Effector memory CD8-positive, alpha-beta T cell (primary cell): ENCODE measurements at places on chromosomes 6 and 20.

DNA sequence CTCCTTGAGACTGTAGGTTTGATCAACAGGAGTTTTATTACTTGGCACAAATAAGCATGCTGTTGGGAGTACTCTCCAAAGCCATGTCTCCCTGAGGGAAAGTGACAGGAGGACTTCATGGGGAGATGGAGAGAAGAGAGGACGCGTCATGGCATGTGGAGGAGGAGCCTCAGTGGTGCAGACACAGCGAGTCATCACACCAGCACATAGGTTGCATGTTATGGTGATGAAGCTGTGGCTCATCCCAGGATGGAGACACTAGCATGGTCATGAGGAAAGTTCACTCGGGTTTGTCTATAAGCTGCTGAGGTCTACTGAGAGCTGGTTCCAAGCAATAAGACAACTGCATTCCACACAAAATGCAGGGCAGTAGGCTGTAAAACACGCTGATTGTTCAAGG, 13.2 kb upstream of the SSTR4 start:
- no peak for DNase-seq

DNA sequence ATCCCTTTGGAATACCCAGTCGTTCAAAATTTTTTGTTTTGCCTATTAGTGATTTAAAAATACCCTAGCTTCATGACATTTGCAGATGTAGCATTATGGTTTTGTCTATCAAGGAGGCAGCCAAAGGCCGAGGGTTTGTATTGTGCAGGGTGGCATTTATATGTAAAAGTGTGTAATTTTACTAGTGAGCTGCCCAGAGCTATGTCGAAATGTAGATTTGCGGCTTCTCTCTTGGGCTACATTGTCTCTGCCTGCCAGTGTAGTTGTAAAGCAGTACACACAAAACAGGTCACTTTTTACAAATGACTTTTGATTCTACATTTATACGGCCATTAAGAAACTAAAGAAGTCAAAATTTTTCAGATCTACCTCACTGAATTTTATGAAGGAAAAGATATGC, 87.7 kb downstream of the TSHZ2 start:
- no peak for DNase-seq

GRCh38 chr6:115643762-115644161, 416.9 kb downstream of the FRK start:
- DNase-seq: no peak

DNA sequence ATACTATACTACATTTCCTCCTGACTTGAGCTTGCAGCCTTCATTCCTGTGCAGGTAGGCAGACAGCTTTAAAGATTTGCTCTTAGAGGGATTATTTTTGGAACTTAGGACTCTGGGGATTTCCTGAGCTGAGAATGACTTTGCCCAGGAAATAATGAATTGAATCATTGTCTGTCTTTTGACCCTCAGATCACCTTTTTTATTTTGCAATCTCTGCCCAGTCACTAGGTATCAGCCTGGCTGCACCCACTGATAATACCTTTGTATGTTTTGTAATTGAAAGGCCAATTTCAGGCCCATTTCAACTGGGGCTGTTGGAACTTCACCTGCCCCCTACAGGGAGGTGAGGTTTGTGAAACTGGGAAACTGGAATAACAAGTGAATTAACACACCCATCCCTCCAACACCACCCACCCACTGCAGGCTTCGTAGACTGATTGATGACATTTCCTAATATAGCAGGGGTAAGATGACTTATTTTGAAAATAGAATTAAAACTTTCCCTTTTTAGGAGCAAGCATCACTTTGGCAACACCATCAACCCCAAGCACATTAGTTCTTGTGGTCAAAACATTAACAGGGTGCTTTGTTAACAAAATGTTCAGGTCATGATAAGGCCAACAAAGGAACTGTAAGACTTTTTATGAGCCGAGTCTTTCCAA, 157.1 kb upstream of the CENPW start:
- DNase-seq: no peak

DNA sequence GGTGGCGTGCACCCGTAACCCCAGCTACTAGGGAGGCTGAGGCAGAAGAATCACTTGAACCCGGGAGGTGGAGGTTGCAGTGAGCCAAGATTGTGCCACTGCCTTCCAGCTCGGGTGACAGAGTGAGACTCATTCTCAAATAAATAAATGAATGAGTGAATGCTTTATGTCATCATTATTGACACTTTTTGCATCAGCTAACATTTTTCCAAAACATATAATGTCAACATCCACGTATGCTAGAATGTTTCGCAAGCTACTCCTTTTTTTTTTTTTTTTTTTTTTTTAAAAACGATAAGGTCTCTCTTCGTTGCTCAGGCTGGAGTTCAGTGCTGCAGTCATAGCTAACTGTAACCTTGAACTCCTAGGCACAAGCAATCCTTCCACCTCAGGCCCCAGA, 72.2 kb downstream of the SENP6 start:
- no peak for DNase-seq

DNA sequence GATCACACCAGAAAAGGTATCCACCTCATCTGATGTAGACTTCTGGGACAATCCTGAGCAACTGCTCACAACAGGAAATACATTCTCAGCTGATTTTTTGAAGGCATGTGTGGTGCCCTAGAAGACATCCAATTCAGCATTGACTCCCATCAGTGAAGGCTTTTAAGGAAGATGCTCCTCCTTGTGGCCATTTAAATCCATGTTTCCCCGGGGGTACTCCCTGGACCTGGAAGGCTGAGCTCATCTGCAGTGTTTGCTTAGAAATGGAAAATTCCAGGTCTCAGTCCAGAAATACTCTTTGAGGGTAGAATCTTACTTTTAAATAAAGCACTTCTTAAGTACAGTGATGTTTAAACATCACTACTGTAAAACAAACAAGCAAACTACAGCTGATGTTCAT, 195.5 kb upstream of the PDE10A start:
- no peak for DNase-seq

DNA sequence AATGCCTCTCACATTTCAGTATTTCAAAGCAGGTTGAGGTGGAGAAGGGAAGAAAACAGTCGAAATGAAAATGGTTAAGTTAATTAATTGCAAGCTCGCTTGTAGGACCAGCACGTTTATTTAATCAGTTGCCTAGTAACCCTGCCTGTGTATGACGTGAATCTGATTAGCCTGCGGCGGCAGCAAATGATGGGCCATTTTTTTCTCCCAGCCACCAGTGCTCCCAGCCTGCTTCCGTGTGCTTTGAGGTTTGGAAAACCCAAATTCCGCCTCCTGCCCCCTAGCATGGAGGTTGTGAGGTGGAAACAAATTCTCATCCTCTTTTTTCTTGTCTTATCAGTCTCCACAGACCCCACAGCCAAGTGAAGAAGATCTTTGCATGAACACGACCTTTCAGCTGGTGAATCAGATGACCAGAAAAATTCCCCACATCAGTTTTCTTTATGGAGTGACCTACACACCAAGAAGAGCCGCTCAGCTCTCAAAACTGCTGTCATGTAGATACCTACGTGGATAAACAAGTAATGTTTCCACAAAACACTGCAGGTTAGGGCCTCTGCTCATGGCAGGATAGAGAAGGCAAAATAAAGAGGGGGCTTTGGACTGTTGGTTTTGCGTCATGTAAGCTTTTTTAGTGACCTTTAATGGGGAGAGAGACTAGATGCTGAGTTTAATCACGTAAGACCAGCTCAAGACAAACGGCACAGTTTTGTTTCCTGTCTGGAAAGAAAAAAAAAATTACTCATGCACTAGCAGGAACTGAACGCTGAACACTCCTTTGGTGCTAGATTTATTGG, 572.9 kb upstream of the NOX3 start:
- DNase-seq: no peak

DNA sequence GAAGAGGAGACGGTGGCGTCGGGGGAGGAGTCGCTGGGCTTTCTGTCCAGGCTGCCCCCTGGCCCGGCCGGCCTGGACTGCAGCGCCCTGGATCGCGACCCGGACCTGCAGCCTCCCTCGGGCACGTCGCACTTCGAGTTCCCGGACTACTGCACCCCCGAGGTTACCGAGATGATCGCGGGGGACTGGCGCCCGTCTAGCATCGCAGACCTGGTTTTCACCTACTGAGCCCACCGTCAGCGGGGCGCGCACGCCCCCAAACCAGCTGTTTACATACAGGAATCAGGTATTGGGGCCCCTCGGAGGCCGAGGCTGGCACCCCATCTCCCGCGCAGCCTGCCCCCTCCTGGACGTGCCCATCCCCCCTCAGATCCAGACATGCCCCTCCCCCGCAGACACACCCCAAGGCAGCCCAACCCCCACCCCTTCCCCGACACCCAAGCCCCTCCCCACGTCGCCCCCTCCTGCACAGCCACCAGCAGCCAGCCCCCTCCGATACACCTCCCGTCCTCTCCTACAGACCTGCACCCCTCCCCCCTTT, 1.4 kb downstream of the SOX12 start:
- DNase-seq: no peak

GRCh38 chr6:17311595-17312311, 30.6 kb downstream of the RBM24 start:
- no peak for DNase-seq

DNA sequence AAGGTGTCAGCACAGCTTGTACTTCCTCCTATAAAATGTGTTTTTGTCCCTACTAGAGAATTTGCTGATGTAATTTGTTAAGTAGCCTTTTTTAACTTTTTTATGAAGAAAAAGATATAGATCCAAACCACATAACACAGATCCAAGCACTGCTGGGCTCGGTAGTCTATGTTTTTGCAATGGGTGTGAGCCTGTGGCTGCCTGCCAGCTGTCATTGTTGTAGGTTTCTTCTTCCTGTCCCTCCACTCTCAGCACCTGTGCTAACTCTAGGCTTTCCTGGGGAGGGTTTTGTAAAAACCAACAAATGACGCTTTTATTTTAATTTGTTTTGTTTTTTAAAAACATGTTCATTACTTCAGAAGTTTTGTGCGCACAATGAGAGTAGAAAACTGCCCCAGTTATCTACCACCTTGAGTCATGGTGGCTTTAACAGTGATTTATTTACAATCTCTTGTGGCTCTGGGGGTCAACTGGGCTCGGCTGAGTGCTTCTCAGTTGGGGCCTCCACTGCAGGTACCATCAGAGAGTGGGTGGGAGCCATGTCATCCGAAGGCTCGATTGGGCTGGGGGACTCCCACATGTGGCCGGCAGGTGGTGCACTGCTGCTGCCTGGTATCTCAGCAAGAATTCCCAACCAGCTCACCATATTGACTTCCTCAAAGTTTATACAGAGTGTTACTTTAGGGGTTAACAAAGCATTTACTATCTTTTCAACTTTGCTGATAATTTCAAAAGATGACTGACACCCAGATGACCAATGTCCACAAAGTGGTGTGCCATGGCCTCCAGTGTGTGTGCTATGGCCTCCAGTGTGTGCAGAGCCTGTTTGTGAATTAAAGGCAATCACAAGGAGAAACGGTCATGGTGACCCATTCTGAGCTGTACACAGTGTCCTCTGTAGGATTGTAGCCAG, 3.0 kb upstream of the CCR6 start:
- DNase-seq: peak; percentile 65

DNA sequence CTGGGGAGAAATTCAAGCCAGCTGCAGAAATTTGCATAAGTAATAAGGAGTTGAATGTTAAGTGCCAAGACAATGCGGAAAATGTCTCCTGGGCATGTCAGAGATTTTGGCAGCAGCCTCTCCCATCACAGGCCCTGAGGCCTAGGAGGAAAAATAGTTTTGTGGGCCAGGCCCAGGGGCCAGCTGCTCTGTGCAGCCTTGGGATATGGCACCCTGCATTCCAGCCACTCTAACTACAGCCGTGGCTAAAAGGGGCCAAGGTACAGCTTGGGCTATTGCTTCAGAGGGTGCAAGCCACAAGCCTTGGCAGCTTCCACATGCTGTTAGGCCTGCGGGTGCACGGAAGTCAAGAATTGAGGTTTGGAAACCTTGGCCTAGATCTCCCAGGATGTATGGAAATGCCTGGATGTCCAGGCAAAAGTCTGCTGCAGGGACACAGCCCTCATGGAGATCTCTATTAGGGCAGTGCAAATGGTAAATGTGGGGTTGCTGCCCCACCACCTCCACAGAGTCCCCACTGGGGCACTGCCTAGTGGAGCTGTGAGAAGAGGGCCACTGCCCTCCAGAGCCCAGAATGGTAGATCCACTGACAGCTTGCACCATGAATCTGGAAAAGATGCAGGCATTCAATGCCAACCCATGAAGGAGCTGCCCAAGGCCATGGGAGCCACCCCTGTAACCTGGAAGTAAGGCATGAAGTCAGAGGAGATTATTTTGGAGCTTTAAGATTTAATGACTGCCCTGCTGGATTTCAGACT, 126.5 kb downstream of the DTNBP1 start:
- no peak for DNase-seq

GRCh38 chr6:78947962-78948361, 80.6 kb downstream of the IRAK1BP1 start:
- DNase-seq: no peak

- DNase-seq: peak; percentile 94
These were observed at the start of the genes LOC128125822 and PTP4A1 for GRCh38 chr6:63572044-63572746. LOC128125822 (plus strand) TSS chr6:63572480. PTP4A1 (plus strand) TSS chr6:63572480; CDS start chr6:63576881, 4,401 bp downstream.

- DNase-seq: no peak
These were observed at the start of gene TAAR1 for GRCh38 chr6:132659082-132659481. TAAR1 (minus strand) TSS chr6:132659182; CDS start chr6:132646003, 13,179 bp downstream.

- DNase-seq: no peak
These were observed 176.3 kb downstream of the BACH2 start for GRCh38 chr6:90120327-90120726.

DNA sequence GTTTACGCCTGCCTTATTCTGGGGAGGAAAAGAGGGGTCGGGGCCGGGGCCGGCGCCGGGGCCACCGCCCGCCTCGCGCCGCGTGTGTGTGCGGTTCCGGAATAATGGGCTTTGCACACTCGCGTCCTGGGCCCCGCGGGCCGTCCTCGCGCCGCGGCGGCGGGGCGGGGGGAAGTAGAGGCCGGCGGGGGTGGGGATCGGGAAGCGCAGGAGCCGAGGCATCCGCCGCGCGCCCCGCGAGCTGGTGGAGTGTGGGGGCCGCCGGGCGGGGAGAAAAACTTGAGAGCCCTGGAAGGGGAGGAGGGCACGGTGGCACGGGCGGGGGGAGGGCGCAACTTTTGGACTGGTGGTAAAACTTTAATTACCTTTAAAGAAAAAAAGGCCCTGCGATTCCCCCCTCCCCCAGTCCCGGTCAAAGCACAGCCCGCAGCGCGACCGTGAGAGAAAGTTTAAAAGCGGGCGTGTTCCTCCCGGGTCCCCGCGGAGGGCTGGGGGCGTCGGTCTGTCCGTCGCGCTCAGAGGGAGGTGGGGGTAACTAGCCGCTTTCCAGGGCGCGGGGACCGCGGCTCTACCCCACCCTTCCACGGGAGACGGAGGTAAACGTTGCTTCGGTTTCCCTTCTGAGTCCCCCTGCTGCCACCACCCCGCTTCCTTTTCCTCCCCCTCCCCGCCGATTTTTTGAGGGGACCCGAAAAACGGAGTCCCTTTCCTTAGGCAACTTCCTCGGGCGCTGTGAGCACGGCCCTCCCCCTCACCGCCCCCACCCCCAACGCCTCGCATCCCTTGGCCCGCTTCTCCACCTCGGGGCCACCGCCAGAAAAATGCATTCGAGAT, 1.9 kb downstream of the L3MBTL3 start:
- DNase-seq: peak; percentile 11

DNA sequence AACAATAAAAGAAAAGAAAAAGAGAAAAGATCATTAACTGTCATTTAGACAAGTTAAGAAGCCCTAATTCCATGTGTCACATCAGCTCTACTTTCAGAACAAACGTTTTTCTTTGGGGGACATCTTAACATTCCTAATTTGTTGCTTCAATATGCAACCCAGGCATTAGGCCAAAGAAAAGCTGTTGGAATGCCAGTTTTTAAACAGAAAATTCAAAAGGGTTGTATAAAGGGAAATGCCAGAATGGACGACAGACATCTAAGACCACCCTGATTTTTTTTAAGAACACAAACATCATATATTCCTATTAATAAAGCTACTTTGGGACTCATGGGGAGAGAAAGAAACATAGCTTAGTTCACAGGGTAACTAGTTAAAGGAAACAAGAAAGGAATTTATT, 315.0 kb downstream of the GMDS start:
- no peak for DNase-seq
